HCT116 (cell line): ENCODE measurements at places on chromosomes 2 and 18. TPM values are rescaled to one million over a fixed set of nuclear protein-coding genes. Genes with fewer than 3 reads are reported as not detected.

- DNase-seq: no peak
Measured at GRCh38 chr18:66329716-66330115, 274.2 kb downstream of the CDH19 start.

DNA sequence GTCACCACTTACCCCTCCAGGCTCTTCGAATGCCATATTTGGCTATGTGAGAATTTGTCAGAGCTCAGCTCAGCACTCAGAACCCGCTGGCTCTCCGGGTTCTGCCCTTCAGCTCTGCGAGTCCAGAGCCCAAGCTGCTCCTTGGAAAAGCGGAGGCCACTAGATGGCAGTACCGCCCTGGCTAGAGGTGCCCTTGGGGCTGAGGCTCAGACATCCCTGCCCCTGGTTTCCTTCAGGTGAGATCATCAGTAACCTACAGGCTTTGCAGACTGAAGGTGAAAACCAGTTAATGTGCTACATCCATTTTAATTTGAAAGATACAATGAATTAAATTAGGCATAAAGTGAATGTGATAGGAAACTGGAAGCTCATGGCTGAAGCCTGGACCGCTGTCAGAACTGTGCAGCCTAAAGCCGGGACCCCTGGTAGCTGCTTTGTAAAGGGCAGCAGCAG, 285.6 kb downstream of the AGAP1 start:
- peak; percentile 37 for DNase-seq

DNA sequence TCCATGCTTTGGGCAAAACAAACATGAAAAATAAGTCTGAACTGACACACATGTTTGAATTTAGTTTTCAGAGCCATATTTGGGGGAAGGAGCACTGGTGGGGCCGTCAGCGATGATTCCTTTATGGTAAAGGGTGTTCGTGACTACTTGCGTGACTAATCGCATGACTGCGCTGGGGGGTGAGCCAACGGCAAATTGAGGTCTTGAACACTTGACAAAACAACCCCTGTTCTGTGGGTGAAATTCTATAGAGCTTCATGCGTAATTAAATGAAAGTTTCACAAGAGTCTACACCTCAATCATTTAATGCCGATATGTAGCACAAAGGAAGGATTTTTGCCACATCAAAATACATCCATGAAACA, 127.5 kb upstream of the CYP1B1 start:
- no peak for DNase-seq

Gene AUP1
- total RNA-seq: 116 TPM

GRCh38 chr2:181857483-181857882, 34.0 kb upstream of the ITPRID2 start:
- peak; percentile 27 for DNase-seq

- no peak for DNase-seq
Measured at GRCh38 chr2:27194538-27195354, 17.1 kb upstream of the ATRAID start.

Gene LRP2
- 0.20 TPM for total RNA-seq

DNA sequence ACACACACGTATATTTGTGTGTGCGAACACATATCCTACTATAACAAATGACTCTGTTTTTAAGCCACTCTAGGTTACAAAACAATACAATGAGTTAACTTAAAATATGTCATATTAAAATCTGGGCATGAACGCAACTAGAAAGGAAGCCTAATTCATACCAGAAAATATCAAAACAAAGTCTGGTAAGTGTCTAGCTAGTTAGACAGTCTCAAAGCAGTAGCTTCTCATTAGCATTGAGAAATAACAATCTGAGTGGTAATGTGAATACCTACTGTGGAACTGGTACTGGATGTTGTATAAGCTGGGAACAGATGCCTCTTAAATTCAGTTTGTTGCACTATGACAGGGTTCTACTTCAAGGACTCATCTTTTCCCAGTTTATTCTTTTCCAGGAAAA, 32.5 kb upstream of the WIPF1 start:
- no peak for DNase-seq
